Lower lobe of right lung (tissue), 2 donors: ENCODE measurements at places on chromosomes 6 and 20.

DNA sequence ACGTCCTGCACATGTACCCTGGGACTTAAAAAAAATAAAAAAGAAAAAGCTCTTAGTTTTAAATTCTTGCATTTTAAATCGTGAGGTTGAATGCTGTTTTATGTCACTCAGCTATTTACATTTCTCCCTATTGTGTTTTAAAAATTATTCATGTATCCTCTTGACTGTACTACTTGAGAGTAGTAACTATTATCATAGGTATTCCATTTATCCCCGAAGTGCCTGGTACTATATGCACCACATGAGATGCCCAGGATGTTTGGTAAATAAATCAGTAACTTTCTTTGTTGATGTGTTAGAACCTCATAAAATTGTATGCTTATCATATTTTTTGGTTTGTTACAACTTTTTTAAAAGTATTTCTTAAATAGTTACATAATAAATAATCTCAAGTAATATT is 18.4 kb downstream of the MAP3K4 start:
- no peak for DNase-seq

DNA sequence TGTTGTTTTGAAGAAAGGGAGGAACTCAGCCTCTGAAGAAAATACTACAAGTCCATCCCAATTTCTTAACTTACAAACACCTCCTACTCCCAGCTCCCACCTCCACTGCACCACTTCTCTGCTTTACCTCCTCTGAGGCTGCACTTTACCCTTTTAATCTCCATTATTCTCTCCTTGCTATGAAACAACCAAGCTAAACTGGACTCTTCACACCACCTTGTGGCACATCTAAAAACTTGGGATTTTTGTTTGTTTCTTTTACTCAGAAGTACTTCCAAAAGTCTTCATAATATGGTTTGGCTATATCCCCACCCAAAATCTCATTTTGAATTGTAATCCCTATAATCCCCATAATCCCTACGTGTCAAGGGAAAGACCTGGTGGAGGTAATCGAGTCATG is 142.2 kb downstream of the MOXD1 start:
- no peak for DNase-seq

DNA sequence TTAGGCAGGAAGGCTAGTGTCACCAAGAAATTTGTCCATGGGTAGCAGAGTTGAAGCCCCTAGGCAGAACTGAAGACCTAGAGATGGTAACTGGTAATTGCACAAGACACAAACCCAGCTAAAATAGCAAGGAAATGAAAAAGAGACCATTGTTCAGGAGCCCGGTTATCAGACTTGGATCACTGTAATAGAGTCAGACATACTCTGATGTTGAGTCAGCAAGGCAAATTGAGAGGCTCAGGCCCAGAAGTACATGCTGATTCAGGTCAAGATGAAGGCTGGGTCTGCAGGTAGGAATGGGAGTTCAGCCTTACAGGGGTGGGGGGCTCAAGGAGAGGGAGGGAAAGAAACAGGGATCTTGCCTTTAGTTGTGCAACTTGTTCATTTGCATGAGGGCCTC is 6.5 kb upstream of the TMEM242 start:
- no peak for DNase-seq

DNA sequence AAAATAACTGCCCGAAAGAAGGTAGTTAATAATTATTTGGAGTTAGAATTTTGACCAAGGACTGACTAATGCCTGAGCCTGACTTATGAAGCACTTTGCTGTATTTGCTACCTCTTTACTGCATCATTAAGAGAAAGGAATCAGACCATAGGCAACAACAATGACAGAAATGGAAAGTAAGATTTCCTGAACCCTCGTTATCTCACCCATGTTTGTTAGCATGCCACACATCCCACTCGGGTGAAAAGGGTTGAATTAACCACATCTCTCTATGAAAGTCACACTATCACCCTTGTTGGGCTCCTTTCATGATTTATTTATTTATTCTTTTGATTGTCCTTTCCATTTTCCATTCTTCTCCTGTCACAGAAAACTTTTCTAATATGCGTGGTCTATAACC is 59.6 kb downstream of the OLIG3 start:
- no peak for DNase-seq

- DNase-seq = peak; percentile 80
Observed at GRCh38 chr6:31396422-31397152, 6.8 kb upstream of the MICA start.

DNA sequence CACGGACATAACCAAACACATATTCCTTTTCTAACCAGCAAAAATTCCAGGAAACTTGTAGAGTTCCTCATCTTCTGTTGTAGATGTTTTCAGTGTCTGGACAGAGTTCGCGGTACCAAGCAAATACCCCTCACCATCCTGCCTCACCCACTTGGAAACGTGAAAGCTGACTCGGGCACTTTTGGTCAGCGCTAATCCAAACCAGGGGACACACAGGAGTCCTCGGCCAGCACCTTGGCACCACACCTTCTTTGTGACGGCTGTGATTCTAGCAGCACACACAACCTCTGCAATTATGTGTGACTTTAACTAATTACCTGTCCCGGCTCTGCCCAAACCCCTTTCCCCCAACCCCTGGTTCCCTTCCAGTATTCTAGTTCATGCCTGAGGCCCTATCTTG is 58.1 kb downstream of the PLAGL1 start:
- no peak for DNase-seq

DNA sequence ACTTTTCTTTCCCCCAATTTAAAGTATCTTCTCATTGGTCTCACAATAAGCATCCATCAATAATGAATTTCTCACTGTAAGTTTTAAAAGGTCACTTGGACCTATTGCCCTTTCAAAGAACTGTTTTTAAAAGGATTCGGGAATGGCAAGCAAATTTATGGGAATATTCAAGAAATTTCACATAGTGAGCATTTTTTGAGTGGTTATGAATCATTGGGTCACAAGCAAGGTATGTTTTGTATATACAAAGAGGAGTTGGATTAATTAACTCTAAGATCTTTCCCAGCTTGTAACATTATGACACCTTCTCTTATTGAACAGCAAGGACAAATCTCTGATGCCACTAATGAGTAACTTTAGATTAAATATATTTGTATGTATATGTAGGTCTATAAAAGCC is 165.0 kb downstream of the MOXD1 start:
- no peak for DNase-seq

- DNase-seq = no peak
Observed at GRCh38 chr6:48113130-48113529, 2.1 kb upstream of the PTCHD4 start.

DNA sequence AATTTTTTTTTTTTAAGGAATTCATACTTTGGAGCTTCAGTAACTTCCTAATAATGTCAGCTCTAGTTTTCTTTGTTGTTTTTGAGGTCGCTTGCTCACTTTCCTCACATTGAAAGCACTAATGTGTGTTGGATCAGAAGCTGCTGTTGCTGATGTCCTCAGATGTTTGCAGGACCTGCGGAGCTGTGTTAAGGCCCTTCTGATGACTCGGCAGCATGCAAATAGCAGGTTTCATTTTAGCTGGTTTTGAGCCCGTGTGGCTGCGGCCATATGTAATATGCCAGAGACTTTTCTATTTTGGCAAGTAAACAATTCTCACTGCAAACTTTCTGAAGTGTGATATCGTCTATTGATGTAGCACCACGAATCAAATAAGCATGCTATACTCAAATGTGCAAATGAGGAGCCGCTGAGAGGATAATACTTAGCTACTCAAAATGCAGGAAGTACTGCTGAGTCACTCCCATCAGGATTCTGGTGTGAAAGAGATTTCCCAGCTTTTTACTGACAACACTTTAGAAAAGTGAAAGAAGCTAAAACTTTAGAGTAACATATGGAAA is 187.8 kb downstream of the SASH1 start:
- DNase-seq = no peak

GRCh38 chr6:138955262-138955661 is 32.8 kb downstream of the REPS1 start:
- DNase-seq = no peak

- no peak for DNase-seq
Observed at GRCh38 chr6:21265730-21266044, 327.9 kb upstream of the SOX4 start.

GRCh38 chr6:157974341-157974894 is 7.2 kb upstream of the SYNJ2 start:
- no peak for DNase-seq

- DNase-seq = no peak
Observed at GRCh38 chr6:35096129-35096862, 44.8 kb downstream of the TCP11 start.

- no peak for DNase-seq
Observed at GRCh38 chr20:25099601-25100140, 17.7 kb upstream of the VSX1 start.

- no peak for DNase-seq
Observed at GRCh38 chr6:89731924-89732567, 87.5 kb downstream of the MDN1 start.

GRCh38 chr6:167968091-167968490 is 29.4 kb upstream of the KIF25 start:
- no peak for DNase-seq
